ENCODE measurements at places on chromosomes 11 and 22.

GRCh38 chr22:27075028-27075678 lies 417.8 kb downstream of the MIAT start:
- DNase-seq = no peak

GRCh38 chr11:23569547-23569946 lies 709.3 kb upstream of the CCDC179 start:
- DNase-seq = no peak

DNA sequence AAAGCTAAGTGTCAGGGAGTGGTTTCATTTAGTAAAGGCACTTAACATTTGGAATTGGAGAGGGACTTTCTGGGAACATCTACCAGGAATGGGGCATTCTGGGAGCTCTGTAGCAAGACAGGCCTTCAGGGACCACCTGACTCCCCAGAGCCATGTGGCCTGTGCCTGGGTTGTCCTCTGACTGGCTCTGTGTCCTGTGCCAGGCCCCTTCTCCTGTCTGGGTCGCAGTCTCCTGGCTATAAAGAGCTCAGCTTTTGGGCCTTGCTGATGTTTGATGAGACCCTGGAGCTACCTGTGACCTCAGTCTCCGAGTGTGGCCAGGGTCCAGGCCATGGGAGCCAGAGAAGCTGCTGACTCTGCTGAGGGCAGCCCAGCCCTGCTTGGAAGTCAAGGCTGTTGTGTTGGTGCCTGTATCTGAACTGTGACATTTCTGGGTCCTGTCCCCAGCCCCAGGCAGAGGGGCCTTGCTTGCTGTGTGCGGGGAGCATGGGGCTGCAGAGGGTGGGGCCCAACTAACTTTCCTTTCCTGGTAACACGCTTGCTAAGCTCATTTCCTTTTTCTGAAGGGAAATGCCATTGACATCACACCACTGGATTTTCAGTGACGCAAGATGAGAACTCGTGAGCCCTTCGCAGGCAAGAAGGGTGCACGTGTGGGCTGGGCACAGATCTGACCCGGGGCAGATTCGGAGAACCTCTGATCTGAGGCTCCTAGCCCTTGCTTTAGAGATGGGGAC lies 41.3 kb downstream of the LRRC32 start:
- DNase-seq = no peak

DNA sequence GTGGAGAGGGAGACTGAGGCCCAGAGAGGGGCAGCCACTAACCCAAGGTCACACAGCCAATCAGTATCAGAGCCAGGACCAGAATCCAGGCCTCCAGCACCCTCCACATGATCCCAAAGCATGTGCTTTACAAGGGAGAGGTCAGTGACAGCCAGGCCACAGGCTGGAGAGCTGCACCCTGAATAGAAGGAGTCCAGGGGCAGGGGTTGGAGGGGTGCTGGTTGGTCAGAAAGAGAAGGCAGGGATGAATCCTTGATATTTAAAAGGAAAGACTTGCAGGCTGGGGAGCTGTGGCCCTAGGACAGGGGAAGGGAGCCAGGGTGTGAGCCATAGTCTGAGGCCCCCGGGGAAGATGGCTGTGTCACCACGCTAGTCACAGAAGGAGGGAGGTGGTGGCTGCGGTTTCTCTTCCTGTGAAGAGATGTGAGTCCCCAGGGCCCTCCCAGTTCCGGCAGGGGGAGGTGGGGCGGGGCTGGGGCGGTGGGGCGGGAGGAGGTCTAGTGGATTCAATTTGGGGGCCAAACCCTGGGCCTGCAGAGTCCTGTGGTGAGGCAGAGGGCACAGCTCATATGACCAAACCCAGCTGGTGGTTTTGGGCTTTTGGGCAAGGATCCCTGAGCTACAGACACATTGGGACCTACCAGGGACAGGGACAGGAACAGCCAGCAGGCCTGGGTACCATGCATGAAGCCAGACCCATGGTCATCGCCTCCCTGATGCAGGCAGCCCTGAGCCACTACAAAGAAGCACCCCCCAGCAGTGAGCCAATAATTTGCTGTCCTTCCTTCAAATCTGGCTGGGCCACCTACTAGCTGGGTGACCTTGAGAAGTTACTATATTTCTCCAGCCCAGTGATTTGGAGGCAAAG lies 14.0 kb downstream of the RAC2 start:
- DNase-seq = peak; percentile 81

Data from stimulated activated CD8-positive, alpha-beta memory T cell treated with anti-CD3 and anti-CD28 coated beads, Interleukin-2, amount 100 ng/mL, for 1 hour (primary cell).